ENCODE measurements at places on chromosomes 16 and 17. TPM values are rescaled to one million over a fixed set of nuclear protein-coding genes. Genes with fewer than 3 reads are reported as not detected.

Gene MED31
- 14.1 TPM for total RNA-seq

Gene ENPP7
- total RNA-seq = not detected

Gene SCNN1B
- not detected for total RNA-seq

Gene CLEC3A
- not detected for total RNA-seq

Gene SMPD3
- not detected for total RNA-seq

Gene TENT4B
- 5.0 TPM for total RNA-seq

Gene TMC8
- 0.17 TPM for total RNA-seq

Gene NPIPA2
- 0.34 TPM for total RNA-seq

Gene RPL13
- 6,795 TPM for total RNA-seq

Gene KRT17
- total RNA-seq = 3.7 TPM

Gene TAC4
- not detected for total RNA-seq

Gene CXCL16
- total RNA-seq = 0.59 TPM

Gene GPR139
- total RNA-seq = not detected

Gene RNF112
- total RNA-seq = 2.7 TPM

Gene GUCY2D
- total RNA-seq = not detected

Gene SEBOX
- not detected for total RNA-seq

Gene INCA1
- total RNA-seq = 0.17 TPM

Gene IGF2BP1
- 10.3 TPM for total RNA-seq

Gene TEX14
- not detected for total RNA-seq

Gene MYL11
- not detected for total RNA-seq

Gene TMEM88
- 0.74 TPM for total RNA-seq

Gene RNPS1
- 221 TPM for total RNA-seq

Gene CDRT15
- not detected for total RNA-seq

Gene PPP1R1B
- 0.45 TPM for total RNA-seq

Gene MGAT5B
- total RNA-seq = 0.50 TPM

Gene KRT32
- total RNA-seq = not detected

Gene ABCC12
- not detected for total RNA-seq

Gene GGT6
- not detected for total RNA-seq

Gene BHLHA9
- not detected for total RNA-seq

Gene NACA2
- not detected for total RNA-seq

Gene SLC13A2
- total RNA-seq = not detected

Gene ITGB4
- total RNA-seq = under 0.01 TPM

Gene TSPOAP1
- total RNA-seq = 2.7 TPM

Gene KRTAP9-4
- total RNA-seq = not detected

Gene UBB
- total RNA-seq = 1,084 TPM

Gene JPH3
- total RNA-seq = 0.17 TPM

Gene CACNA1G
- total RNA-seq = under 0.01 TPM

Gene SSTR5
- total RNA-seq = not detected

Gene SMTNL2
- total RNA-seq = 0.15 TPM

Gene ABCC6
- total RNA-seq = not detected

Gene TMEM235
- total RNA-seq = not detected

Gene CACNG4
- total RNA-seq = not detected

Gene FOXN1
- total RNA-seq = not detected

Gene PRKCB
- total RNA-seq = not detected

Gene C17orf107
- total RNA-seq = 2.5 TPM

Gene IGFALS
- total RNA-seq = 0.30 TPM

Gene ADAD2
- total RNA-seq = not detected

Gene RAC3
- total RNA-seq = 65.2 TPM

Gene GDPD3
- total RNA-seq = 0.17 TPM

Data from bronchus fibroblast of lung (primary cell).